ENCODE measurements at places on chromosomes 2 and 18.

DNA sequence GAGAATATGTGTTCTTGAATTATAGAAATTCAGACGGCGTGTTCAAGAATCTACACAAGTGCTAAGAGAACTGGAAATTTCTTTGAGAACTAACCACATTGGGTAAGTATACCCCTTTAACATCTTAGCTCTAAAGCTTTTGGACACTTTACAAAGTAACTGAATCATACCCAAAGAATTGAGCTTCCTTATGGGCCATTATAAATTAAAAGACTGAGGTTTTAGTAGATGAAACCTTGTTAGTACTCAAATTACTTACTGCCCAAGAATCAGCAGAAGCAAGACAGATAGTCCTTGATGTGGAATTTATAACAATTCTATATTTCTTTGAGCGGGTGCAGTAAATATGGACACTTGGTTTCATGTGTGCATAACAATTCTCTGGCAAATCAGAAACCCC is 168.3 kb downstream of the PRPF40A start:
- DNase-seq, result no peak

GRCh38 chr2:203688798-203689197 is 17.6 kb upstream of the CD28 start:
- DNase-seq, result no peak

DNA sequence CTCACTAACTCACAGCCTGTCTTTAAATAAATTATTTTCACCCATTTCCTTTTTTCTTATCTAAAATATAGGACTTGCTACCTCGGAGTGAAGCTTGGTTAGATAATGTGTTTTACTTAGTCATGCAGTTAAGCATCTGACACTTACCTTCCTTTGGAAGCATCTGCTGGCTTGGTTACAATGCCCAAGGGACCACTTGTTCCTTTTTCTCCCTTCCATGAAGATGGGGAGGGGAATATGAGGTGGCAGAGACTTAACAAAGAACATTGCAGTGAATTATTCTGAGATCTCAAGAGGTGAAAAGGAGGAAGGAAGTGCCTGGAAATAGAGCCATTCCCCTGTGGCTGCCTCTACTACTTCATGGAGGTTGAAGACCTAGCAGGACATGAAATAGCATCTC is 145.4 kb upstream of the FOSL2 start:
- DNase-seq, result no peak

- no peak for DNase-seq
Observed at GRCh38 chr2:236574424-236575145, 5.0 kb downstream of the ACKR3 start.

- DNase-seq, result no peak
Observed at GRCh38 chr2:152740743-152741328, 22.4 kb downstream of the ARL6IP6 start.

DNA sequence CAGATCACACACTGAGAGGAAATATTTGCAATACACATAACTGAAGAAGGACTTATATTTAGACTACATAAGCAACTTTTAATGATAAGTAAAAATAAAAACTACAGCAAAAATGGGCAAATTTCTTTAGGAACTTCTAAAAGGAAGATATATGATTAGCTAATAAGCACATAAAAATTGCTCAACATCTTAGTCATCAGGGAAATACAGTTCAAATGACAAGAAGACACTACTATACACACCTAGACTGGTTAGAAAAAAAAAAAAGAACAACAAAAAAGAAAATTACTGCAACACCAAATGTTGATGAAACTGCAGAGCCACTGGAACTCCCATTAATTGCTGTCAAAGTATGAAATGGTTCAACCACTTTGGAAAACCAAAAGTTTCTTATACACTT is 1247.5 kb upstream of the ACVR2A start:
- DNase-seq, result no peak

GRCh38 chr18:68181956-68182355 is 533.0 kb downstream of the TMX3 start:
- no peak for DNase-seq

DNA sequence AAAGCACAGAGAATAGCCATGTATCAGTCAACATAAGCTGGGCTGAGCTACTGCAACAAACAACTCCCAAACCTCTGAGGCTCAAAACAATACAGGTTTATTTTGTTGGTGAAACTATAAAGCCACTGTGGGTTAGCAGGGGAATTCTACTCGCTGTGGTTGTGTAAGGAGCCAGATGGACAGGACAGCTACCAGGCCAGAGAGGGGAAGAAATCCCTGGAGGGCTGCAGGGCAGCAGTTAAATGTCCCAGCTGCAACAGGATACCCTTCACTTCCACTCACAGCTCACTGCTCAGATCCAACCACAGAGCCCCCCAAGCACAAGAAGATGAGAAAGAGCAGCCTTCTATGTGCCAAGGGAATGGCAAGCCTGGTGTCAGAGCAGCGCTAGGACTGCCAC is 245.9 kb upstream of the RAB6C start:
- no peak for DNase-seq

- no peak for DNase-seq
Observed at GRCh38 chr2:237324405-237324831, 89.5 kb downstream of the COL6A3 start.

DNA sequence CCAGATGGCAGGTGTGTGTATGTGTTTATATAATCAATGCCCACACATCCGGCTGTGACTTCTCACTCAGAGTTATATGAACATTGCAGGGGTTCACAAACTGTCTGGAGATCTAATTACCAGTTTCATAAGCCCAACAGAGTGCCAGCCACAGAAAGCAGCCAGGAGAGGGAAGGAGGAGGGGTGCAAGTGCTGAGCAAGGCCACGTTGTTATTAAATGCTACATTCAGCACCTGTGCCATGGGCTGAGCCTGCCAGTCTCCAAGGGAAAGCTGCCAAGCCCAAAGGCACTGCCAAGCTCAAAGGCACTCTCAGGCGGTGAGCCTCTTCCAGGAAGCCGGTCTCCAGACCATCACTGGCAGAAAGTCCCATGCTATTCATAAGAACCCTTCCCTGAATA is 17.4 kb downstream of the XDH start:
- no peak for DNase-seq

DNA sequence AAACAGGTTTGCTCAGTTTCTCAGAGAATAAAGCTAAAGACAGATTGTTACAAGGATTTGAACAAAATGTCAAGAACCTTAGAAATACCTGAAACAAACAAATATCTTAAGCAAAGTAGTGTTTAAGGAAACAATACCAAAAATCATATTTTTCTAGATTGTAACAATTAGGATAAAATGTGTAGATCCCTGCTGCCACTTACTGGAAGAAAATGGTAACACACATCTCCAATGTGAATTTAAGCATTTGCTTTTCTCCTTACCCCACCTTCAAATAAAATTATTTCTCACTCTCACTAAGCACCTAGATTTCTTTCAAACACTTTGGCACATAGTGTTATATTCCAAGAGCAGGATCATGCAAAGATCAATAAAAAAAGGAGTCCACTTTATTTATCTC is 34.9 kb downstream of the SUCLG1 start:
- no peak for DNase-seq

GRCh38 chr2:229725716-229726574 is 11.6 kb upstream of the DNER start:
- no peak for DNase-seq

DNA sequence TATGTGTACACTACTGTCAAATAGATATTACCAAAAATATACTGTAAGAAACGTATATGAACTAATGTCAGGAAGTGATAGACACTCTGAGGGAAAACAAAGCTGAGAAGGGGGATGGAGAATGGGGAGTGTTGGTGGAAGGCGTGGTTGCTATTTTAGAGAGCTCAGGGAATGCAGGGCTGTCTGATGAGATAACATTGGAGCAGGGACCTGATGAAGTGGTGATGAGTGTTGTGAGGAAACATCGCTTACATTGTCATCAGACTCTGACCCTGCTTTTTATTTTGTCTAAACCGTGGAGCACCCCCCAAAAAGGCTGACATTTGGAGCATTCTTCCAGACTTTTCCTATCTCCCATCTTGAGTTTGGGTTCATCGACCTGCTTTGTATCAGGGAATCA is 194.7 kb downstream of the LTBP1 start:
- DNase-seq, result no peak

- DNase-seq, result no peak
Observed at GRCh38 chr2:112588611-112589045, 4.2 kb downstream of the CHCHD5 start.

GRCh38 chr2:63827749-63828148 is 13.9 kb upstream of the UGP2 start:
- no peak for DNase-seq

DNA sequence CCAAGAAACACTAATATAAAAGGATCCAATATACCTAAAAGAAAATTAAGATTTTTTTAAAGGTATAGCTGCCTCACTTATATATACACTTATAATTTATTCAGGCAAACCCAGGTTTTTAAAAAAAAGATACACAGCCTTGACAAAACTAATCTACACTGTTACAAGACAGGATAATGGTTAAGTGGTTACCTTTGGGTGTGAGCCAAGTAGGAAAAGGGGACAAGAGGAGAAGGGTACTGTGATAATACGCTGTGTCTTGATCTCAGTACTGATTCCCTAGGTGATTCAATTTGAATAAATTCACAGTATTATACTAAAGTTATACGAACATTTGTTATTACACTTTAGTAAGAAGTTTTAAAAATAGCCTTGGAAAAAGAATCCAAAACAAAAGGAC is 30.6 kb downstream of the KLHL41 start:
- no peak for DNase-seq
